ENCODE measurements at places on chromosomes 16 and 17. TPM values are rescaled to one million over a fixed set of nuclear protein-coding genes. Genes with fewer than 3 reads are reported as not detected.

RNF112 gene
- total RNA-seq: 0.55 TPM

CPHXL2 gene
- total RNA-seq: not detected

PITPNC1 gene
- total RNA-seq: 56.3 TPM

KRT222 gene
- total RNA-seq: not detected

SF3B3 gene
- 533 TPM for total RNA-seq

HBA1 gene
- not detected for total RNA-seq

ABCC6 gene
- 0.07 TPM for total RNA-seq

OR1F1 gene
- total RNA-seq: not detected

TMED6 gene
- total RNA-seq: 1.3 TPM

UMOD gene
- total RNA-seq: not detected

SLFN14 gene
- not detected for total RNA-seq

G6PC1 gene
- not detected for total RNA-seq

KRT31 gene
- total RNA-seq: not detected

SPIRE2 gene
- 1.1 TPM for total RNA-seq

RND2 gene
- total RNA-seq: 0.05 TPM

MLYCD gene
- 3.3 TPM for total RNA-seq

DNAI2 gene
- 0.14 TPM for total RNA-seq

TP53TG3B gene
- total RNA-seq: 0.37 TPM

PLA2G10 gene
- not detected for total RNA-seq

FSCN2 gene
- total RNA-seq: 0.23 TPM

OR4D2 gene
- not detected for total RNA-seq

TBC1D3G gene
- total RNA-seq: not detected

TBX21 gene
- 76.8 TPM for total RNA-seq

HS3ST4 gene
- not detected for total RNA-seq

TCAP gene
- total RNA-seq: 0.95 TPM

UTS2R gene
- total RNA-seq: not detected

NUPR1 gene
- total RNA-seq: not detected

MYCBPAP gene
- 1.8 TPM for total RNA-seq

GPR142 gene
- total RNA-seq: not detected

ATP1B2 gene
- total RNA-seq: 0.32 TPM

SOST gene
- not detected for total RNA-seq

MPV17L gene
- not detected for total RNA-seq

LITAFD gene
- not detected for total RNA-seq

ITPRIPL2 gene
- total RNA-seq: 4.2 TPM

SLC5A11 gene
- total RNA-seq: not detected

EPX gene
- not detected for total RNA-seq

DNAH3 gene
- total RNA-seq: not detected

DYNLL2 gene
- total RNA-seq: 21.3 TPM

CNTD1 gene
- not detected for total RNA-seq

ABCC12 gene
- total RNA-seq: not detected

CTRB2 gene
- total RNA-seq: not detected

MYH3 gene
- 3.5 TPM for total RNA-seq

KRT36 gene
- not detected for total RNA-seq

FOXC2 gene
- not detected for total RNA-seq

MYADML2 gene
- total RNA-seq: not detected

KIF2B gene
- total RNA-seq: not detected

ABCA6 gene
- not detected for total RNA-seq

TMEM88 gene
- 3.5 TPM for total RNA-seq

CHTF18 gene
- total RNA-seq: 82.2 TPM

CES4A gene
- 15.7 TPM for total RNA-seq

EME1 gene
- total RNA-seq: 40.8 TPM

SULT1A1 gene
- total RNA-seq: 13.9 TPM

HIC1 gene
- total RNA-seq: 16.5 TPM

VAMP2 gene
- 26.7 TPM for total RNA-seq

MT1X gene
- 59.3 TPM for total RNA-seq

GOSR1 gene
- total RNA-seq: 53.0 TPM
